T-helper 2 cell (primary cell): ENCODE measurements at places on chromosomes 3 and 15.

DNA sequence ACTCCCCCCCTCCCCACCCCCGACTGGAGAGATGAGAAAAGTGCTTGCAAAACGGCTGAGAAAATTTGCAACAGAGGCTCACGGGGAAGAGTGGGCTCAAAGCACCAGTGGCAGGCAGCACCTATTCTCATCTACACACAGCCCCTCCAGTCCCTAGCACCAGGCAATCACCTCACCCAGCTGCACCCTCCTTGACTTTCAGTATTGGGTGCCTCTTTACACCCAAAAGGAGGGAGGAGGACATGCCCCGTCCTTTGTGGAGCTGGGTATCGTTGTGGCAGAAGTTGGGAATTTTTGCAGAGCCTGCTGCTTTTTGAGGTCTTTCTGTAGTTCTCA lies 182.8 kb upstream of the TOPAZ1 start:
- no peak for DNase-seq

- no peak for DNase-seq
These were observed 30.3 kb downstream of the GPD1L start for GRCh38 chr3:32136703-32137102.

DNA sequence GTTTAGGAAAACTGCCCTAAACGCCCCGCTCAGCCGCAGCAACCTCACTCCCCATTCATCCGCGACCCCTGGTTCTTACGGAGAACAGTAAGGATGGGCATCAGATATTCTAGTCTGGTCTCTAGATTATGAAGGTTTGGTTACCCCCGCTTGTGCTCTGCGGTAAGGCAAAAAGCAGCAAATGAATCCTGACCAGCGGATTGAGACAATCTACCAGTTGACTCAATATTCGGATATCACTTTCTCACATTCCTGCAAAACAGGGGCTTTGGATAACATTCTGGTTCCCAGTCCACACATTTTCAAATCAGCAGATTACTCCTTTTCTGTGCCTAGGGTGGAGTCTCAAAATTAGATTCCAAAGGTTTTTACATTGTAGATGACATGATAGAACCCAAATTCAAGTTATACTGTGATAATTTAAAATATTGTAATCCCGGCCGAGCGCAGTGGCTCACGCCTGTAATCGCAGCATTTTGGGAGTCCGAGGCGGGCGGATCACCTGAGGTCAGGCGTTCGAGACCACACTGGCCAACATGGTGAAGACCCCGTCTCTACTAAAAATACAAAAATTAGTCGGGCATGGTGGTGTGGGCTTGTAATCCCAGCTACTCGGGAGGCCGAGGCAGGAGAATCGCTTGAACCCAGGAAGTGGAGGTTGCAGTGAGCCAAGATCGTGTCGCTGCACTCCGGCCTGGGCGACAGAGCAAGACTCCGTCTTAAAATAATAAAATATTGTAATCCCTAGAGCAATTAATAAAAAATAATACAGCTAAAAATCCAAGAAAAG lies 1.1 kb upstream of the CYFIP1 start:
- no peak for DNase-seq

DNA sequence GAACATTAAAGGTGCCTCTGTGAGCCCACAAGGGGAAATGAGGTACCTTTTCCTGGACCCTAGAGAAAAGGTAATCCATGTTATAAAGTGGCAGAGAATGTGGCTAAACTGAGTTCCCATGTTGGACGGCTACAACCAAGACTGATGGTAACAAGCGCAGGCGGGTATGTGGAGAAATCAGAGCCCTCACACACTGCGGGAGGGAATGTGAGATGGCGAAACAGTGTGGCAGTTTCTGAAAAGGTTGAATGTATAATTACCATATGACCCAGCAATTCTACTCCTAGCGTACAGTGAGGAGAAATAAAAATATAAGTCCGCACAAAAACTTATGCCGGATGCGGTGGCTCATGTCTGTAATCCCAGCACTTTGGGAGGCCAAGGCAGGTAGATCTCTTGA lies 24.1 kb upstream of the SHISA5 start:
- DNase-seq = no peak

DNA sequence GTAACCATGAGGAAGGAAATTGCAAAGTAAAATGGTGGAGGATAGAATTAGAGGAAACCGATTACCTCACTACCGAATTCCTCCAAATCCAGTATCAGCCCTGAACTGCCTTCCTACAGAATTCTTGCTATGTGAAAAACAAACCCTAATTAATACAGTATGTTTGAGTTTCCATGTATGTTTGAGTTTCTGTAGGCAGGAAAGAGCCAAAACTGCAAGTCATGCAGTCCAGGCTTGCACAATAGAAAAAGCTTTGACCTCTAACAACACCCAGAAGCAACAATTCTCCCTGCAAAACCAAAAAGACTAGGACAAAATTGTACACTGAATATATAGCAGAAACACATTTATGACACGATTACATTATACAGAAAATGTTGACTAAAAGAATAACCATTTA lies 614.8 kb downstream of the DIPK2A start:
- DNase-seq = no peak

DNA sequence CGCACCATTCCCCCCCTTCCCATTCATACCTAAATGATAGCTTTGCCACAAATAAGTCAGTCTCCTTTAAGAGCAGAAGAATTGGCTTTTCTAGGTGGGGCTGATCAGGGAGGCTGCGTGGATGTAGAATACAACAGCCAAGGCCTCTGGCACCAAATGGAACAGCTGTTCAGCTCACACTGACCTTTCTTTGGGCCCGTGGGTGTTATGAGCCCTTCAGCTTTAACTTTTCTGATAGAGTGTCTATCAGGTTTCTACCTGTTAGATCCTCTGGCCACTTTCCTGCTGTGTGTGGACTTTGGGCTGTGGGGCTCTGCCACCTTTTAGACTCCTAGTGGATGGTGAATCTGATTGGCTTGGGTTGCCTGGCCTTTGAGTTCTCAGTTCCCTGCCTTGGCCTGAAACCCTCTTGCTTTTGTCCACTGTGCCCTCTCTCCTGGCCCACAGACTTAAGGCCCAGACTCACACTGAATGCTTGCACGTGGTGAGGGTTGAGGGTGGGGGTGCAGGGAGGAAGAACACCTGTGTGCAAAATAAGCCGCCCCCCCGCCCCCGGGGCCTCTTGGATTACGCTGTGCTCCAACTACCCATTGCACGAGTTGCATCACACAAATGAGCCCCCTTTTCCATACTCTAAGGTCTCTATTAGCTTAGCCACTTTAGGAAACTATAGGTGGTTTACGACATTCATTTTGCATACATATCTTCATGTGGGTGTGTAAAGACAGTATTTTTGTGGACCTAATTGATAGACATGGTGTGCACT lies 1.3 kb upstream of the RFX7 start:
- DNase-seq = no peak

DNA sequence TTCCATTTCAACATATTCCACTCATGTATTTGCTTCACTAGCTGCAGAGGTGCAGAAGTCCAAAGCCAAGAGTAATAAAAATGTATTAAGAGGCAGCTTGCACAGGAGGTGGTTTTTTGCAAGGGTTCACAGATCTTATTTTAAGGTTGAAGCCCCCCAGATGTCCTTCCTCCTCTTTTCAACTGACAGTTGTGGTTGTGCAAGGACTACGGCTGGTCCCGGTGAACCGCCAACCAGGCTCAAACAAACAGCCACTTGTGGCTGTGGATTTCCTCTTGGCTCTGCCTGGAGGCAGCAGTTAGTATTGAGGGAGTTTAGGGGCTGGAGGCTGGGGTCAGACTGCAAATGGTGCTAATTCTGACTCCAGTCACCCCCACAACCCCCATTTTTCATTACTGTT lies 240.7 kb upstream of the TBC1D5 start:
- DNase-seq = no peak

DNA sequence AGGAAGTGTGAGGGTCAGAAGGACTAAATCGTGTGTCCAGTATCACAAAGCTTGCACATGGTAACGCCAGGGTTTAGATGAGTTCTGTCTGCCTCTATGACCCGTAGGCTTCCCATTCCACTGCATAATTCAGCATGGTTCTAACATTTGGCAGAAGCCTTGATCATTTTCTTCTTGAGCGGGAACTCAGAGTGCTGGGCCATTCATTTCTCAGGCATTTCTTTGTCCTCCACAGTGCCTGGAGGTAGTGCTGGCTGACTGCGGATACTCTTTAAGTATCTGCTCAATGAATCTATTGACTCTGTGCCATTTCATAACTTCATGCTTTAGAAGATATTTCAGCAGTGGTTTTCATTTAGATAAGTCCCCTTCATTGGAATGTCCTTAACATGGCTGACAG lies 370.2 kb downstream of the EPHB1 start:
- no peak for DNase-seq
